A549 treated with DMSO at 1 μM for 4 hours (cell line): ENCODE measurements at places on chromosomes 2 and 18. TPM values are rescaled to one million over a fixed set of nuclear protein-coding genes. Genes with fewer than 3 reads are reported as not detected.

Gene COLEC12
- total RNA-seq: 0.03 to 0.06 TPM (median 0.05 TPM) in 4 of 5 replicates, not detected in the other

Gene SLC23A3
- 0.57 to 1.4 TPM (median 0.70 TPM) in 5 replicates for total RNA-seq

Gene RMDN2
- 4.4 to 5.1 TPM (median 4.8 TPM) in 5 replicates for total RNA-seq

Gene RAMP1
- not detected in 5 replicates for total RNA-seq

Gene GREB1L
- 1.7 to 3.9 TPM (median 2.2 TPM) in 5 replicates for total RNA-seq

Gene DSG4
- total RNA-seq: 0.02 TPM in 1 of 5 replicates, not detected in the others

Gene CHRND
- not detected in 5 replicates for total RNA-seq

Gene MC2R
- total RNA-seq: not detected in 5 replicates

Gene SERPINB3
- 0.10 to 0.18 TPM (median 0.13 TPM) in 4 of 5 replicates, not detected in the other for total RNA-seq

Gene UGT1A5
- 0.04 TPM in 1 of 5 replicates, not detected in the others for total RNA-seq

Gene FBLN7
- 0.42 to 0.86 TPM (median 0.55 TPM) in 5 replicates for total RNA-seq

Gene SLC9A4
- not detected in 5 replicates for total RNA-seq

Gene C2orf69
- total RNA-seq: 6.7 to 10.8 TPM (median 8.7 TPM) in 5 replicates

Gene NCK2
- 19.8 to 26.6 TPM (median 24.1 TPM) in 5 replicates for total RNA-seq

Gene RAX
- total RNA-seq: not detected in 5 replicates

Gene DNAJC5G
- not detected in 5 replicates for total RNA-seq

Gene KLF11
- 3.7 to 5.7 TPM (median 5.4 TPM) in 5 replicates for total RNA-seq

Gene FAM110C
- total RNA-seq: 0.06 to 0.26 TPM (median 0.14 TPM) in 5 replicates

Gene HRH4
- total RNA-seq: not detected in 5 replicates

Gene MLPH
- total RNA-seq: 180 to 294 TPM (median 277 TPM) in 5 replicates

Gene KCNG2
- not detected in 5 replicates for total RNA-seq

Gene RFTN2
- total RNA-seq: not detected in 5 replicates

Gene ORC4
- total RNA-seq: 26.0 to 43.0 TPM (median 35.7 TPM) in 5 replicates

Gene UGT1A6
- 1.1 to 1.3 TPM (median 1.3 TPM) in 5 replicates for total RNA-seq

Gene PFN4
- total RNA-seq: 1.1 to 1.5 TPM (median 1.2 TPM) in 5 replicates

Gene CLASP1
- 14.5 to 20.1 TPM (median 19.4 TPM) in 5 replicates for total RNA-seq

Gene AMER3
- not detected in 5 replicates for total RNA-seq

Gene TTN
- total RNA-seq: under 0.01 to 0.02 TPM (median 0.01 TPM) in 5 replicates

Gene CRACDL
- 0.36 to 0.93 TPM (median 0.57 TPM) in 5 replicates for total RNA-seq

Gene PAX3
- not detected in 5 replicates for total RNA-seq

Gene ALS2
- total RNA-seq: 11.9 to 14.0 TPM (median 12.6 TPM) in 5 replicates

Gene GALNT14
- 45.1 to 52.5 TPM (median 49.1 TPM) in 5 replicates for total RNA-seq
